ENCODE measurements at places on chromosomes 11 and 22.

DNA sequence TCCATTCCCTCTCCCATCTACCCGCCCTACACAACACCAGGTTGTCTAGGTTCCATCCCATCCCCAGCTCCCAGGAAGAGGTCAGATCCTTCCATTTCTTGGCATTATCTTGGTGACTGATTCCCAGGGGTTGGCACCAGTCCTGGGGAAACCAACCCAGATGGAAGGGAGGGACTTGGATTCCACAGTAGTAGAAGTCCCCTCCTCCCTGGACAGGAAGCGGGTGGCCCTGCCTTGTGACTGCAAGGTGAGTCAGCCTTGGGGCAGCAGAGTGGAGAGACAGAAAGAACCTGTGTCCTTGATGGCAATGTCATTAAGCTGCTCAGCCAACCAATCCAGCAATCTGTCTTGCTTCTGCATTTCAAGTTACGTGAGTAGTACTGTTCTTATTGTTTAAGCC, 26.5 kb downstream of the SYT13 start:
- DNase-seq = no peak

GRCh38 chr11:92839450-92839849, 130.0 kb upstream of the MTNR1B start:
- no peak for DNase-seq

- DNase-seq = no peak
Observed at GRCh38 chr22:48301421-48301820, 1526.3 kb downstream of the BRD1 start.

- no peak for DNase-seq
Observed at GRCh38 chr11:132123854-132124835, 753.7 kb downstream of the NTM start.

DNA sequence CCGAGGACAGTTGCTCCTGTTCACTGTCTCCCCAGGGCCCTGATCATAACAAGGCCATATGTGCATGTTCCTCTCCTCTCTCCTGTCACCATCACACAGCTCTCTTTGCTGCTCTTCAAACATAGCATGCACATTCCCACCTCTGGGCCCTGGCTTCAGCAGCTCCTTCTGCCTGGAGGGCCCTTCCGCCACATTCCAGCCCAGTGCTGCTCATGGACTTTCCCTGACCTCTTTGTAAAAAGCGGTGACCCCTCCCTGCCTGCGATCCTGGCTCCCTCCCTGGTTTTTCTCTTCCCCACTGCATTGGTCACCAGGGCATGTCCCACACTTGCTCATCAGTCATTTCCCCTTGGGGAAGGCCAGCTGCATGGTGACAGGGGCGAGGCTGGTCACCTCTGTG, 98.2 kb downstream of the MYO18B start:
- no peak for DNase-seq

DNA sequence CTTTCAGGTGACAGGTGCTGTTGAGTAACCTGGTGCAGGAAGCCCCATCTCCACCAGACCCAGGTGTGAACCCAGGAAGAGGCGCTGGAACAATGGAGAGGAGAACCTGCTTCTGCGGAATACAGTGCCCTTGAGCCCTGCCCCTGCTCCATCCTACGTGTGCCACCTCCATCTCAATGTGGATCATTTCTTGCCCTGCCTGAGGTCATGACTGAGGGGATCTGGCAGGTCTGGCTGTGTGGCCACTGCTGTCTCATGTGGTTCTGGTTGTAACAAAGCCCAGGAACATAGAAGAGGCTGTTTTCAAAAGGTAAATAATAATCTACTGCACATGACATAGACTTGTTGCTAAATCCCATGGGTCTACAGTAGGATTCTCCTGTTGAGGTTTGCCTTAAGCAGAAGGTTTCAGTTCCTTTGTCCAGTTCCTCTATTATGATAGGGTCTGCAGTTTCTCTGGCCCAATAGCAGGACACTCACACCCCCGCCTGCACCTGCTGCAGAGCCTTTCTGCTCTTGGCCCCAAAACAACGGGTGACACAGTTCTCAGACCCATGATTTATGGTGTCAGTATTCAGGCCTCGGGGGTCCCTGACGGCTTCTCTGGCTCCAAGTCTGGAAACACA, 113.5 kb upstream of the IGLL5 start:
- DNase-seq = no peak

- no peak for DNase-seq
Observed at GRCh38 chr11:39965701-39966100, 1493.8 kb downstream of the LRRC4C start.

All from cortex of kidney (tissue), 1 donor.